ENCODE measurements at places on chromosomes 12 and 14.

GRCh38 chr14:100813291-100813690 is 12.6 kb upstream of the MEG3 start:
- no peak for DNase-seq

- no peak for DNase-seq
Observed at GRCh38 chr12:6061660-6062059, 62.8 kb downstream of the VWF start.

DNA sequence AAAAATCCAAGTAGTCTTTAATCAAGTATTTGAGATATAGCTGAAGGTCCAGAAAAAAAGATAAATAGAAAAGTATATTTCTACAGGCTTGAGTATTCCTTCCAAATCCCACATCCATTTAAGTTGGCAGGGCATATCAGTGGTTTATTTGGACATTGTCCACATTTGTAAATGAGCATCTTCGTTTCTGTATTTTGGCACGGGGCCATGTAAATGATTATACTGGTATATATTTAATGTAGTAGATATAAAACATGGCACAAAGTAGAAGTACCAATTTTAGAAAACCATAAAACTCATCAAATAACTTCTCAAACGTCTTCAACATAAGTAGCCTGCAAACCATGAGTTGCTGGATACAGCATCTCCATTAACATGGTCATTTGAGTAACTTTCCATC is 437.4 kb upstream of the SOX5 start:
- no peak for DNase-seq

DNA sequence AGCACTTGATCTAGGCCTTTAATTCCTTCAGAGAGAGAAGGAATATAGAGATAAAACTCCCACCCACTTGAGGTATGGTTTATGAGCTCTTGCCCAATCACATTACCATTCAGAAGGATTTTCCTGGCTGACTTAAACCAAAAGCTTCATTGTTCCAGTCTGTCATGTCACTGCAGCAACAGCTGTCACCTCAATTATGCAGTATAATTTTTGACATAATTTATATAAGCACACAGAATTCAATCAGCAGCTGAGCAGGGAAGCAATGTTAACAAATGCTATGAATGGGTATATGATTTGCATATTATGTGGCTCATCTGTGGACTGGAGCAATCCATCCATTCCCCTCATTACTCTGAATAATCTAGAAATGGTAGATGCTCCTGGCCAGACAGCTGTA is 40.3 kb downstream of the CBX5 start:
- DNase-seq: no peak

- no peak for DNase-seq
Observed at GRCh38 chr14:22491683-22492621, 97.1 kb downstream of the DAD1 start.

GRCh38 chr12:119005913-119006312 is 24.6 kb downstream of the SRRM4 start:
- DNase-seq: no peak

DNA sequence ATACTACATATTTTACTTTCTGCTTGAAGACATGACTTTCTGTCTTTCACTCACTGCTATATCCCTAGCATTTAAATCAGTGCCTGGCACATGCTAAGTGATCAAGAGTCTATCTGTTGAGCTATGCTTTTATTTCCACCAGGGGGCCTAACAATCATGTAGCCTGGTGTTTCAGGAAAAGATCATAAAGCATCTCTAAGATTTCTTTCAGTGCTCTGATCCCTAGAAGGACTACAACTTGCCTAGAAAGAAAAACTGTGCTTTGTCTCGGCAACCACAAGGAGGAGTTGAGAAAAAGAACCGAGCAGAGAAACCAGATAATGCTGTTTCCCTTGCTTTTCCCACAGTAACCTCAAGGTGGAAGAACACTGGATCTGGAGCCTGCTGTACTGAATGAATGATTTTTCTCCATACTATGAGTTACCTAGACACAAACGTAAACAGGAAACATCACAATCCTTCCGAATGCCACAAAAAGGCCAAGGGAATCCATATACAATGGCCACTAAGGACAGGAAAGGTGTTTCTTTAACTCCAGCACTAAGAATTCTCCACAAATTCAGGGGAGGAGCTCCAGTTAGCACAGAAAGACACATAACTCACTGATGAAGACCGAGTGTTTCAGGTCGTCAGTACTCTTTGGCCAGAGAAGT is 1.2 kb downstream of the CRY1 start:
- DNase-seq: peak; percentile 92

GRCh38 chr14:64734990-64735389 is 30.8 kb downstream of the PLEKHG3 start:
- DNase-seq: no peak

DNA sequence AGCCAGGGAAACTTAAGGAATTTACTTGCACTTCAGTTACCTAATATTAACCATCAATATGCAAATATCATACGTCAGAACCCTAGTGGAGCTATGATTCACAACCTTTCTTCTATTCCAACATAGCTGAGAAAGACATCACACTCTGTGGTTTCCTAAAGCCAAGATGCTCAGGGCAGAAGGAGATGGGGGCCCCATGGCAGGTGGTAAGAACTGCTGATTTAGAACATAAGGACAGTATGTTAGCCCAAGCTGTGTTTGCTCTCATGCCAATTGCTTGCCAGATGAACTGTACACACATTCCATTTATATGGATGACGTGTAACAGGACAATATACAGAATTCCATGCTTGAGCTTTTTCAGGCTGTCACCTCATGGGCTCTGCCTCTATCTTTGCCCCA is 34.6 kb downstream of the HECTD4 start:
- DNase-seq: no peak

GRCh38 chr14:27190296-27190695 is 592.5 kb upstream of the NOVA1 start:
- no peak for DNase-seq

DNA sequence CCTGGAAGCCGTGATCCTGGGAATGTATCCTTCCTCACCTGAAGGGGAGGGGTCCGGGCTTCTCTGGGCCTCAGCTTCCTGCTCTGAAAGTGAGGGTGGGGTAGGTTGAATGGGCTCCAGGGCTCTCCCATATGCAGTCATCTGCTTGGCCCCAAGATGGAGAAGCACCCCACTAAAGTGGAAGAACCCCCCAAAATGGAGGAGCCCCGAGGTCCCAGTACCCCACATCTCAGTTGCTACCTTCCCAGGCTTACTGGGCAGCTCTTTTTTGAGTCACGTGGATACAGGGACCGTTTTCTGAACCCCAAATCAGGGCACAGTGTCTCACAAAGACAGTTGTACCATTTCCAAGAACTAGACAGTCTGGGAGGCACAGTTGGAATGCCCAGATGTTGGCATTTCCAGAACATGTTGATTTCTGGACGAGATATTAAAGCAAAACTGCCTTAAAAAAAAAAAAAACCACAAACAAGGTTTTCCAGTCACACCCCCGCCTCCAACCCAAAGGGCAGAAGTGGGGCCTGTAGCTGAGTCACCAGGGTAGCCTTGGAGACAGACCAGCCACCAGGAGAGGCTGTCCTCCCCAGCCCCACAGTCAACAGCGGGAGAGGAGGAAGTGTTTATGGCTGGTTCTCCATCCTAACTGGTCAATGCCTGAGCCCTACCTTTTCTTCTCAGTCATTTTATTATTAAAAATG is 12.1 kb downstream of the VASH1 start:
- peak; percentile 55 for DNase-seq

DNA sequence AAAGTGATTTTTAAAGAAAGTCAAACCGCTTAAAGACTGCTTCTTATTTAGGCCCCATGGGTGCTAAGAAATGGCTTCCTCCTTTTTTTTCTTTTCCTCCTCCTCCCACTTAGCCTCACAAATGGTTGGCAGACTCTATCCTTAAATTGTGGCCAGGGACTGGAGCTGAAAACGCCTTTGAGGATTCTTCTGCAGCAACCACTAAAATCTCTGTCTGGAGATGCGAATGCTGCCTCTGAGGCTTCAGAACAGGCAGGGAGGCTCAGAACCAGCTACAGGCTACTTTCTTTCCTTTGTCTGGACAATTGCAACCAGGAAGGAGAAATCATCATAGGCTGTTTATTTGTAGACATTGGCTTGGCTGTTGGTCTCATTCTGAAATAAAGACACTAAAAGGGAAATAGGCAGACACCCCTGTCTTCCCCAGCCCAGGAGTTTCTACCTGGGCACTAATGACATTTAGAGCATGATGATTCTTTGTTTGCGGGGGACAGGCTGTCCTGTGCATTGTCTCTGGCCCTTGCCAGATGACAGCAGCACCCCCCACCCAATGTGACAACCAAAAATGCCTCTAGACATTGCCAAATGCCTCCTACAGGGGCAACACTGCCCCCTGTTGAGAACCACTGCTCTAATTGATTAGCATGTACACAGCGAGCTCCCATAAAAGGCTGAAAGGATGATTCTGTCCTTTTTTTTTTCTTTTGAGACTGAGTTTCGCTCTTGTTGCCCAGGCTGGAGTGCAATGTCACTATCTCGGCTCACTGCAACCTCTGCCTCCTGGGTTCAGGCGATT is 50.3 kb downstream of the MAP1LC3B2 start:
- no peak for DNase-seq

DNA sequence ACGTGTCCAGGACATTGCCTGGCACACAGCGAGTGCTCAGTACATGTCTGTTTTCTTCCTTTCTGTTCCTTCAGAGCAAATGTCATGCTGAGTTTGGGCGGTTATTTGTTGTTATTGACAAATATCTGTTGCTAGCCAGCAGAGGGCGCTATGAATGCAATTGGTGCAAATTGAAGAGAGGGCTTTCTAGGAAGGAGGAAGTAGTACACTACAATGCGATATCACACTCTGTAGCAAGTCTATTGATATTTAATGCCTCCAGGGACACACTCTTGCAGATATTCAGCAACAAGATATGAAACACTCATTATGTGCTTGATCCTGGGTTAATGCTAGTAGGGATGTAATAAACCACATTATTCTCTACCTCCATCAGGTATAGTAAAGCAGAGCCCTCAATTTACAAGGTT is 267.3 kb upstream of the SRRM4 start:
- DNase-seq: no peak

GRCh38 chr14:81093651-81094050 is 127.1 kb downstream of the GTF2A1 start:
- DNase-seq: no peak

GRCh38 chr12:442235-442884 is 17.4 kb upstream of the B4GALNT3 start:
- DNase-seq: peak; percentile 12

- DNase-seq: no peak
Observed at GRCh38 chr14:92322516-92322915, 449 bp upstream of the SLC24A4 start.

DNA sequence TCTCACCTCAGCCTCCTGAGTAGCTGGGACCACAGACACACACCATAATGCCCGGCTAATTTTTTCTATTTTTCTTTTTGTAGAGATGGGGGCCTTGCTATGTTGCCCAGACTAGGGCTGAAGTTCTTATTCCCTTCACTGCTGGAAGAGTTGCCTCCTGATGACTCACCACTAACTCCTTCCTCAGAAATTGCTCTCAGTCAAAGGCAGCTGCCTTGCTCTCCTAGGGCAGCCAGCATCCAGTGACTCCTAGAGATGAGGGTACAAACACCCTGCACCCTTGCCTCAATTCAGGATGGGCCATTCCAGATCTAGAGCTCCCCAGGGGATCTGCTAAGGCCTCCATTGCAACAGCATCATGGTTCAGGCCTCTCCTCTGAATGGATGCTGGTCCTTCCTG is 54.0 kb upstream of the RASSF8 start:
- DNase-seq: no peak

DNA sequence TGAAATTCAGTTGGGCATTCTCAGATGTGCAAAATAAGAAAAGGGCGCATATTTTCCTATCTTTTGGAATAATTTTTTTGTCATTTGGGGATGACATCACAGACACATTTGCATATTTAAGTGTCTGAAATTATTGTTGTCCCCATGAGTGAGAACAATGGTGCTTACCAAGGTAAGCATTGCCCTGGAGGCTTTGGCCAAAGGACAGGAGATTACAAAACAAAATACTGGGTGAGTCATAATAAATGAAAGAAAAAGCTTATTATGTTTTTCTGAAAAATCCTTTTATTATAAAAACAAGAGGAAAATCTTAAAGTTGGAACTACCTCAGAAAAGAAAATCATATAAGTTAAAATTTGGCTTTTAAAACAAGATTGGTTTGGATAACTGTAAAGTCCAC is 254.9 kb downstream of the BTG1 start:
- no peak for DNase-seq

GRCh38 chr14:45084946-45085346 is 1.0 kb downstream of the PRPF39 start:
- no peak for DNase-seq

GRCh38 chr14:55136885-55137786 is 8.1 kb downstream of the LGALS3 start:
- DNase-seq: peak; percentile 60

DNA sequence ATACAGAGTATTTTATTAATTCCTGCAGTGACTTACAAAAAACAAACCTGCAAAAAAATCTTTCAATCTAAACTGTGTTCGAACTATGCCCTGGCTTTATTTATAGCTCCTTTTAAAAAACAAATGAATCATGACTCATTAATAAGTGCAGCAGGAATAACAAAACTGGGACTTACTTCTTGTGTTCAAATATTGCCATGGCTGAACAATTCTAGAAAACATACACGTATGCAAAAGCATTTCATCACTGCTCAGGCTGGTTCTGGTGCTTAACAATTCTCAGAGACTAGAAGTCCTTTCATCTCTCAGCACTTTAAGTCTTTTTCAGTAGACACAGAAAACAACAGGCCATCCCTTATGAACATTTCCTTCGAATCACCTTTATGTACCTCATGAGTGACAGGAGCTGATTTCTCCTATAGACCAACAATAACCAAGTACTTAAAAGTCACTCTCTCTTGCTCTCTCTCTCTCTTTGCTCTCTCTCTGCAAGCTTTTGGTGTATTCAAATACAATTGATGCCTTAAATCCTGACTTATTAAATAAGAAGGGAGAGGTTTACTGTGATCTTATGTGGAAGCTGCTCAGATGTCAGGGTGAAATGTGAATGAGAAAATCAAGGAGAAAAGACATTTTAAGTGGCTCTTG is 268.8 kb downstream of the TTC8 start:
- DNase-seq: no peak

DNA sequence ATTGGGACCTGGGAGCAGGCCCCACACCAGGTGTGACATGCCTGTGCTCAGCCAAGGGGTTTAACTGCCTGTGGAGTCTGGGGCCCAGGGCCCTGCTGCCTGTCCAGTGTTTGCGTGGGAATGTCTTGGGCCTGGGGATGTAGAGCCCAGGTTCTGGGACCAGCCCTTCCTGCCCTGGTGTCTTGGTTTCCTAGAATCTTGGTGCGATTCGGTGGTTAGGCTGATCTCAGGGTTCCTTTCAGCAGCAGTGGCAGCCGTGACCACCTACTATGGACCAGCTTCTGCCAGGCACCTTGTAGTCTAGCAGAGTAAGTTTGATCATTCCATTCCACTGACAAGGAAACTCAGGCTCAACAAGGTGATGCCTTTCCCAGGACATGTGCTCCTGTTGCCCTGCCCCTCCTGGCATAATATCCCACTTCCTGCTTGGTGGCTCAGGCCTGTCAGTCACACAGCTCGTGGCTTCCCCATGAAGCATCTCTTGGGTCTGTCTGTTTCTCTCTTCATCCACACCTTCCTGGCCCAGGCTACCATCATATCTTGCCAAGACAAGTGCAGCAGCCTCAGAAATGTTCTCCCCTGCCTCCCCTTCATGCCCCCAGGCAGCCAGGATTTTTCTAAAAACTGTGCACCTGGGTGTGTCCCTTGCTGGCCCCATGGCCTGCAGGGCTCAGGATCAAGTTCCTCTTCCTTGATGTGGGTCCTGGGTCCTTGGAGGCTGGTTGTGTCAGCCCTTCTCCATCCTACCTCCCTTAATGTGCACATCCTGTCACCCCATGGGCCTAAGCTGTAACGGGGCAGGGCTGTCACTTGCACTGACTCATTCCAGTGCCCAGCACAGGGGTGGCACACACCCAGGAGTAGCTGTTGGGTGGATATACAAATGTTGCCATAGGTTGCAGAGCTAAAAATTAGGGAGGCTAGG is 101.6 kb downstream of the SLC25A47 start:
- no peak for DNase-seq
